Sciatic nerve (tissue), 2 donors: ENCODE measurements at places on chromosomes 3 and 15. TPM values are rescaled to one million over a fixed set of nuclear protein-coding genes. Genes with fewer than 3 reads are reported as not detected.

PARP16 gene
- 13.6 TPM for total RNA-seq

RASL12 gene
- 23.0 TPM for total RNA-seq

IRAK2 gene
- 6.4 TPM for total RNA-seq

APOD gene
- 6,445 TPM for total RNA-seq

GOLGA8M gene
- 16.0 TPM for total RNA-seq

CIP2A gene
- total RNA-seq: 5.6 TPM

CSPG4 gene
- total RNA-seq: 57.5 TPM

TLR9 gene
- 1.1 TPM for total RNA-seq

RPL14 gene
- 1,368 TPM for total RNA-seq

DNA sequence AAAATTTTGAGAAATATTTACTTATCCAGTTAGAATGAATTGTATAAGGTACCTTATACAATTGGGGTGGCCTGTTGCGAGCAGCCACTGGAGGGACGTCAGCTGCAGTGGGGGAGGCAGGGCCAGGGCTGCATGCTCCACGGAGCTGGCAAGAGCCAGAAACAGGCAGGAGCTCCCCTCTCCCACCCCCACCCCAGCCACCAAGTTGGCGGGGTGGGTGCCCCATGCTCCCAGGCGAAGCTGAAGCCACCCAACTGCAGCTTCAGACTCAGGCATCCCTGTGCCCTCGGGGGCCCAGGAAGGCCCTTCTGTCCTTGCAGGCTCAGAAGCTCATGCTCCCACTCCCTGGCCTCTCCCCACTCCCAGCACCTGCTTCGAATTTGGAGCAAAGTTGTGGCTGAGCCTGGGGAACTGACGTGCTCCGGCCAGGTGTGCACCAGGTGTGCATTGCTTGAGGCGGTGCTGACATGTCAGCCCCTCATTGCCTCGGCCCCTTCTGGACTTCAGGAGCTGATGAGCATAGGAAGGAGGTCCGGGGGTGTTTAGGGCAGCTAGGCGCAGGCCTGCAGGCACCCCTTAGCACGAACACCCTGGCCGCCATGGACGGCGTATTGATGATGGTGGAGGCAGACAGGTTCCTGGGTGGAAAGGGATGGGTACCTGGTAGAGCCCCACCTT is 743.8 kb upstream of the GBE1 start:
- DNase-seq: no peak

DNA sequence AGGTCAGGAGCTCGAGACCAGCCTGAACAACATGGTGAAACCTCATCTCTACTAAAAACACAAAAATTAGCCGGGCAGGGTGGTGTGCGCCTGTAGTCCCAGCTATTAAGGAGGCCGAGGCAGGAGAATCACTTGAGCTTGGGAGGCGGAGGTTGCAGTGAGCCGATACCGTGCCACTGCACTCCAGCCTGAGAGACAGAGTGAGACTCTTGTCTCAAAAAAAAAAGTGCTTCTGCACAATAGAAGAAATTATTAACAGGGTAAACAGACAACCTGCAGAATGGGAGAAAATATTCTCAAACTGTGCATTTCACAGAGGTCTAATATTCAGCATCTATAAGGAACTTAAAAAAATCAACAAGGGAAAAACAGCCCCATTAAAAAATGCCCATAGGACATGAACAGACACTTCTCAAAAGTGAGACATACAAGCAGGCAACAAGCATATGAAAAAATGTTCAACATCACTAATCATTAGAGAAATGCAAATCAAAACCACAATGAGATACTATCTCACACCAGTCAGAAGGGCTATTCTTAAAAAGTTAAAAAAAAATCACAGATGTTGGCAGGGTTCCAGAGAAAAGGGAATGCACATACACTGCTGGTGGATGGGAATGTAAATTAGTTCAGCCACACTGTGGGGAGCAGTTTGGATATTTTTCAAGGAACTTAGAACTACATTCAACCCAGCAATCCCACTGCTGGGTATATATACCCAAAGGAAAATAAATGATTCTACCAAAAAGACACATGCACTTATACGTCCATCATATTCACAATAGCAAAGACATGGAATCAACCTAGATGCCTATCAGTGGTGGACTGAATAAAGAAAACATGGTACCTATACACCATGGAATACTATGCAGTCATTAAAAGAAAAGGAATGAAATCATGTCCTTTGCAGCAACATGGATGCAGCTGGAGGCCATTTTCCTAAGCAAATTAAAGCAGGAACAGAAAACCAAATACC is 75.5 kb downstream of the MSL2 start:
- DNase-seq: no peak

- DNase-seq: no peak
These were observed 34.8 kb downstream of the B3GALNT1 start for GRCh38 chr3:161070252-161070930.

DNA sequence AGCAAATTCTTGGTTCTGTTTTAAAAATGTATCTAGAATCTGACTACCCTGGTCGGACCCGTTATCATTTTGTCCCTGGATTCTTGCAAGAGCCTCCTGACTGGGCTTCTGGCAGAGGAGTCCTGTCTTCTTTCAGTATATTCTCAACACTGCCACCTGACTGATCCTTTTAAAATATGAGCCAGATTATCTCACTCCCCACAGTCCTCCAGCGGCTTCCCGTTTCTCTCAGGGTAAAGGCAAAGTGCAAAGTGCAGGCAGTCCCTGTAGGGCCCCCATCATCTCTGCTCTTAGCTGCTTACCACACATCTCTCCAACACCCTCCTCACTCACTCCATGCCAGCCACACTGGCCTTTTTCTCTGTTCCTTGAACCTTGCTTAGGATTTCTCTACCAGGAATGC is 28.4 kb downstream of the CRTC3 start:
- DNase-seq: no peak

DNA sequence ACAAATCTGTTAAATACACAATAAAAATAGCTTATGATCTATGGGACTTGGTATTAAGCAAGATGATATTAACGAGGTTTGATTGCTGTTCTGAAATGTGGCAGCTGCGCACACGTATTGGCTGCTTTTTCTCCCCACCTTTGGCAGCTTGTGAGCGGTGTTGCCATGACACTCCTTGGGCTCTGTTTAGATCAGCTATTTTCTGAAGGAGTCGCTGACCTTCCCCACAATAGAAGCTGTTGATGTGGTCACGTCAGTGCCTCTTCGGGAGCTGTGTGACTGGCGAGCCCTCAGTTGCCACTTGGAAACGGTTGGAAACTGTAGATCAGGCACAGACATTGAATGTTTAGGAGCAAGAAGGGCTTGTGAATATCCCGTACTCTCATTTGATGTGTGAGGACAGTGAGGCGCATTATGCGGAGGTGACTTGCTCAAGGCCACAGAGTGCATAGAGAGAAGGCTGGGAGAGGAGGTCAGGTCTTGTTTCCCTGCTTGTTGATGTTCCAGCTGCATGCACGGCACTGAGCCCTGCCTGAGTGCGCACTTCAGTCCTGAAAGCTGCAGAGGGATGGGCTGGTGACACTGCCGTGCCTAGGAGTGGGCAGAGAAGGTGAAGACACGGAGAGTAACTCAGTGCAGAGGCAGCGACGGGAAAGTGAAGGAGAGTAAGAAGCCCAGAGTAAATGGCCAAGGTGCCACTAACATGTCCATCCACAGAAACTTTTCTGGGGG is 198.4 kb downstream of the LPP start:
- no peak for DNase-seq

GRCh38 chr3:71511037-71511436 is 72.5 kb downstream of the FOXP1 start:
- DNase-seq: no peak

DNA sequence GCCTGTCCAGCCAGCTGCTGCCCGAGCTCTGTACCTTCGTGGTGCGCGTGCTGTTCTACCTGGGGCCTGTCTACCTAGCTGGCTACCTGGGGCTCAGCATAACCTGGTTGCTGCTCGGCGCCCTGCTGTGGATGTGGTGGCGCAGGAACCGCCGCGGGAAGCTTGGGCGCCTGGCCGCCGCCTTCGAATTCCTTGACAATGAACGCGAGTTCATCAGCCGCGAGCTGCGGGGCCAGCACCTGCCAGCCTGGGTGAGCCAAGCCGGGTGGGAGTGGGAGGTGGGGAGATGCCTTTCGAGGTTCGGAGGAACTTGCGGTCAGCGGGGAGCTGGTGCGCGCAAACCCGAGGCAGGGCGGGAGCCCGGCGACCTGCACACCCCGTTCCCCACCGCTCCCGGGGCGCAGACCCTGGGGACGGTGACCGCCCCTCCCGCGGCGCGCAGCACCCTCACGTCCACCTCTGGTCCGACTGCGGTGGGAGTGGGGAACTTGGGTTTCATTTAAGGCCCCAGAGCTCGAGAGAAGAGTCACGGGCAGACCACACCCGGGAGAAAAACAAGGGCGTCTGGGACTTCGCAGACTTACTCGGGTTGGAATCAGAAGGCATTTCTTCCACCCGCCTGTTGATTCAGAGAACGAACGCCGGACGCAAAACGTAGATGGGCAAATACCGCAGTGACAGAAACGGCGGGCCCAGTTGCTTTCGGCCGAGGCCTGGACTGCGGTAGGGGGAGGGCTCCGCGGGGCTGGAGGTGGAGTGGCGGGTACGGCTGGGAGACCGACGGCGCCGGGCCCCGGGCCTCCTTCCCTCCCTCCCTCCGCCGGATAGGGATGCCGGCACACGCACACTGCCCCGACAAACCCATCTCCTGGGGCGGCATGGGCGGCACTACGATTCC is 708 bp downstream of the ESYT3 start:
- no peak for DNase-seq

GRCh38 chr15:91950631-91951329 is 97.3 kb downstream of the SLCO3A1 start:
- no peak for DNase-seq

GRCh38 chr3:188270423-188270972 is 116.5 kb downstream of the LPP start:
- no peak for DNase-seq

GRCh38 chr3:111548092-111548491 is 6.1 kb downstream of the CD96 start:
- DNase-seq: no peak

DNA sequence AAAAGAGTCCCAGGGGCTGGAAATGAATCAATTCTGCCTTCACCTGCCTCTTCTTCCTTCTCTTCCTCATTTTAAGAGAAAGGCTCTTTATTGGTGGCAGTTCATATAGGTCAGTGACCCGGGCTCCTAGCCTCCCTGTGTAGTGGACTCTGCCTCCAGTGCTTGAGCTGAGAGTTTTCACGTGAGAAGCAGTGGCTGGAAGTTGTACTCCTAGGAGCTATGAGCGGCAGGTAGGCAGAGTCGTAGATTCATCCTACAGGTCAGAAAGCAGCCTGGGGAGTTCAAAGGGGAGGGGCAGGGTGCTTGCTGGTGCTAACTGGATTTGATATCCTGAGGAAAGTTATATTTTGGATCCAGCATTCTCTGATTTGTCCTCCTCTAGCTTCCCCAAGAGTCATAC is 101.1 kb downstream of the RPLP1 start:
- DNase-seq: no peak

GRCh38 chr3:192038726-192039125 is 577.8 kb downstream of the PYDC2 start:
- no peak for DNase-seq

- DNase-seq: no peak
These were observed 177.2 kb downstream of the LPP start for GRCh38 chr3:188331166-188331565.

- DNase-seq: no peak
These were observed 625.8 kb upstream of the BCHE start for GRCh38 chr3:166462891-166463470.
